NCI-H2107 (cell line): ENCODE measurements at places on chromosomes 3 and 15.

GRCh38 chr3:143311096-143311495 lies 191.5 kb downstream of the CHST2 start:
- DNase-seq, result no peak

DNA sequence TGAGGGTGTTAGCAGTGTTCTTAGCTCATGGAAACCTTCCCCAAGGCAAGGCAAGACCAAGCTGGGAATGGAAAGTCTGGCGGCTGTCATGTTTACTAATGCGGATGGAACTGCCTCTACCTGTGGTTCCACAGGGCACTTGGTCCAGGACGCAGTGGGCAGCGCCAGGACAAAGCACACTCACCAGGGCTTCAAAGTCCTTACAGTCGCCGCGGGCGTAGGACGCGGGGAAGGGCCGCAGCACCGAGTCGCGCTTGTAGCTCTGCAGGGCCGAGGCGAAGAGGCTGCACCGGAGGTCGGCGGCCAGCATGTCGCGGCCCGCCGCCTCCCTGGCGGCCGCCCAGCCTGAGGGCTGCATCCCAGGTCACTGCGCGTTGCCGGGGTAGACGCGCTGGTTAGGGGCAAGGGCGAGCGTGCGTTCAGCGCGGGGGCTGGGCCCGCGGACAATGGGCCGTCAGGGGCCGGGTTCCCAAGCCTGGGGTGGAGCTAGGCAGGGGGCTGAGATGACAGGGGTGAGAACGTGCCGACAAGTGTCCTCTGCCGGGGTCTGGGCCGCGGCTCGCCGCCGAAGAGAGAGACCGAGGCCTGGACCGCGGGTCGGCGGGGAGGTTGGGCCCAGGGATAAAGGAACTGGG lies 497 bp downstream of the PARP16 start:
- DNase-seq, result no peak

DNA sequence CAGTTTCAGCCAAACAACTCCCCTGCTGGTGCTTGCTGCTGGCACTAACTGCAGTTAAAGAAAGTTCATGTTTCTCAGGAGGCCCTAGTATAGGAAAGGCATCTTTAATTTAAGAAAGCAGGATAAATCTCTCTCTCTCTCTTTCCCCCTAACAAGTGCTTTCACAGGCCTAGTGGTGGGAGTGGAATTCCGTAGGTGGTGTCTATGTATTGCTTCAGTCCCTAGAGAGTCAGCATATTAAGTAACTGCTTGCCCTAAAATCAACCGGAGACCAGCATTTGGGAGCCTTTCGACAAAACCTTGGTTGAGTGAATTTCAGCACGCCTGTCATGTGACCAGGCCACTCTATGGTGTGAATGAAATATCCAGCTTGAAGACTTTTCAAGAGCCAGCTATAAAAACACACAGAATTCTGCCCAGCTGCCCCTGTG lies 169.2 kb upstream of the TGFBR2 start:
- no peak for DNase-seq

DNA sequence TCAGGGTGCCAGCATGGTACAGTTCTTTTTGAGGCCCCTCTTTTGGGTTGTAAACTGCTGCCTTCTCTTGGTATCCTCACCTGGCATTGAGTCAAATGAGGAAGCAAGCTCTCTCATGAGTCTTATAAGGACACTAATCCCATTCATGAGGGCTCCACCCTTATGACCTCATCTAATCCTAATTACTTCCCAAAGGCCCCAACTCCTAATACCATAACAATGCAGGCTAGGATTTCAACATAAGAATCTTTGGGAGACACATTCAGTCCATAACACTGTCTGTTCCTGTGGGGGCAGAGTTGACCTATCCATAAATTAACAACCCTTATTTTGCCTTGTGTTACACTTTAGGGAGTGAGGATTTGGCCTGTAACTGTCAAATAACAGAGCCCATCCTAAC lies 278.3 kb downstream of the LRTM1 start:
- DNase-seq, result no peak

GRCh38 chr3:78978037-78978436 lies 789.8 kb downstream of the ROBO1 start:
- DNase-seq, result no peak

- DNase-seq, result no peak
Measured at GRCh38 chr3:32354362-32354778, 37.3 kb upstream of the CMTM7 start.

- DNase-seq, result no peak
Measured at GRCh38 chr3:178244733-178245709, 291.2 kb upstream of the KCNMB2 start.

GRCh38 chr3:135218782-135219181 lies 423.7 kb downstream of the EPHB1 start:
- no peak for DNase-seq

GRCh38 chr3:5058471-5058951 lies 63.6 kb upstream of the ARL8B start:
- DNase-seq, result no peak

DNA sequence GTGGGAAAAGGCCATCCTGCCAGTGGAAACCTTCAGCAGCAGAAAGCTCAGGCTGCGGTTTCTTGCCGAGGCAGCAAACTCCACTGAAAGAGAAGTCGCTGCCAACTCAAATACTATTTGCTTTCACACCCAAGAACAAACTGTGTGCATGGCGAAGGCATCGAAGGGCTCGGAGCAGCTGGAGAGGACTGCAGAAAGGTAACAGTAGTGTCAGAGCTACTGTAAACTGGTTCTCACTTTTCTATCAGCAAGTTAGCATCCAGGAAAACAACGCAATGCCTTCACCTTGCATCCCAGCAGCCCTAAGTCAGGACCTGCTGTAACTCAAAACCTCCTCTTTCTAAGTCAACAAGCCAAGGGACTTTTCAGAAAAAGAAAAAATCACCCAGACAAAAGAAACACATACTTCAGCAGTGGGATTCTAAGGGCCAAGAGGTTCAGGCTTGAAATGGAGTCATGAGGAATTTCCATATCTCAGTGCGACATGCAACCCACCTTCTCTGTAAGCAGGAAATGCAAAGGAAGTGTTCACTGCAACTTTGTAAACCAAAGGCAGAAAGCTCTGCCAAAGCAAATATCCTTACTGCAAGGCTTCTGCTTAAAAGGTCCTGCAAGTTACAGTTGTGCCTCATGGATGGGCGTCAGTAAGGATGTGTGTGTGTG lies 193.5 kb downstream of the FOXP1 start:
- DNase-seq, result no peak

DNA sequence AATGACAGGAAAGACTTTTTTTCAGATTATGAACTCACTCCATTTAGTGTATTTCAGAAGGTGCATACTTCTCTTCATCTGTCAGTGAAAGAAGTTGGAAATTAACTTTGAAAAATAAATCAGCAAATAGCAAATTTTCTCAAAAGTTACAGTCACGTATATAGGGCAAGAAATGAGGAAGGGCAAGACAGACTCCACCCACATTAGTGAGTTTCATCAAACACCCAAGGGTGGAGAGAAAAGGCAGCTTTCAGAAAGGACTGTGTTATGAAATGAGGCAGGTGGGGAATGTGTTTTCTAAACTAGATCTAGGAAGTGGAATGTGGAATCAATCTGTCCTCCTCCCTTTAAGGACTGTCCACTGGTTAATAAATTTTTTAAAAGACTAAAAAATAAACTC lies 2.9 kb downstream of the SLC22A13 start:
- DNase-seq, result no peak

GRCh38 chr3:53257465-53257864 lies 1.6 kb upstream of the TKT start:
- DNase-seq, result no peak

- DNase-seq, result no peak
Measured at GRCh38 chr3:141302364-141303141, 65.8 kb upstream of the ZBTB38 start.

DNA sequence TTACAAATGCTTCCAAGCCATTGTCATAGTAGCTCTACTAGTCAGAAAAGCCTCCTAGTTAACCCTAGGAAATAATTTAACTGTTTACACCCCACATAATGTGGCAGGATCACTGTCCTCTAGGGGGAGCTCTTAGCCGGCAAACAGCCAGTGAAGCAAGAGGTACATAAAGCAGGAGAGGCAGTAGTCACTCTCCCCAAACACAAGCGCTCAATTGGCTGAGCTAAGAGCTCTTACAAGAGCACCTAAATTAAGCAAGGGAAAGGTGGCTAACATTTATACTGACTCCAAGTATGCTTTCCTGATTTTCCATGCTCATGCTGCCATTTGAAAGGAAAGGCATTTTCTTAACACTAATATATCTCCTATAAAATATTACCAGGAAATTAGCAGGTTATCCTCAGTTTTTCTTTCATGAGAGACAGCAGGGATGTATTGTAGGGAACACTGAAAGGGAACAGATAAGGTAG lies 37.6 kb downstream of the NCEH1 start:
- DNase-seq, result peak; percentile 79

- no peak for DNase-seq
Measured at GRCh38 chr3:104990758-104991157, 376.0 kb upstream of the ALCAM start.

GRCh38 chr15:75178171-75178937 lies 23.3 kb upstream of the C15orf39 start:
- DNase-seq, result no peak

DNA sequence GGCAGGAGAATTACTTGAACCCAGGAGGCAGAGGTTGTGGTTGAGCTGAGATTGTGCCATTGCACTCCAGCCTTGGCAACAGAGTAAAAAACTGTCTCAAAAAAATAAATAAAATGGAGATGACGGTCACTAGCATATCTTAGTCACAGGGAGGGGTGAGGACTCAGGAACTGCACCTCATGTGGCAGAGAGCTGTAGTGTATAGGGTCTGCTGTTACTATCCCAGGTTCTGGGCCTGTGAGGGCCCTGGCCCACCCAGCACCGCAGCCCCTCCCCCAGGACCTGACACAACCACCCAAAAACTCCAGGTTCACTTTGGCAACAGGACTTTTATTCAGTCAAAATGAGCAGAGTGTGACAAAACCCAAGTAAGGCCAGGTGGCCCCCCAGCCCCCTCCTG lies 22.3 kb downstream of the RNU5B-1 start:
- no peak for DNase-seq

GRCh38 chr3:69294014-69294766 lies 91.7 kb downstream of the FRMD4B start:
- no peak for DNase-seq

- no peak for DNase-seq
Measured at GRCh38 chr3:186220365-186220764, 111.5 kb upstream of the ETV5 start.

DNA sequence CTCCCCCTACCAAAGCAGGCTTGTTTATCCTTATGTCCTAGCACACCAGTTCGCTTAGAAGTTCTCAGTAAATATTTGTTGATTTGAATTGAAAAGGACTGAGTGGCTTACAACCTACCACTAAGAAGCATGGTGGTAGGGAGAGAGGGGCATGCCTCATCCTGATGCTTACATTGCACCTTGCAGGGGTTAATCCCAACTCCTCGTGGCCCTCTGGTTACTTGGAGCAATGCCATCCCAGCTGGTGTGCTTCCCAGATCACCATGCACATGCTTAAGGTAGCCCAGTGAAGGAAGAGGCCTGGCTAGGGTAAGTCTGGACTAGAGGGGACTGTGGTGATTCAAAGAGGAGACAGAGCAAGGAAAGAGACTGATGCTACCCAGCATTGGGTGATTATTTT lies 253.3 kb downstream of the CLSTN2 start:
- DNase-seq, result no peak

- no peak for DNase-seq
Measured at GRCh38 chr3:88092270-88092669, 33.2 kb downstream of the ZNF654 start.

DNA sequence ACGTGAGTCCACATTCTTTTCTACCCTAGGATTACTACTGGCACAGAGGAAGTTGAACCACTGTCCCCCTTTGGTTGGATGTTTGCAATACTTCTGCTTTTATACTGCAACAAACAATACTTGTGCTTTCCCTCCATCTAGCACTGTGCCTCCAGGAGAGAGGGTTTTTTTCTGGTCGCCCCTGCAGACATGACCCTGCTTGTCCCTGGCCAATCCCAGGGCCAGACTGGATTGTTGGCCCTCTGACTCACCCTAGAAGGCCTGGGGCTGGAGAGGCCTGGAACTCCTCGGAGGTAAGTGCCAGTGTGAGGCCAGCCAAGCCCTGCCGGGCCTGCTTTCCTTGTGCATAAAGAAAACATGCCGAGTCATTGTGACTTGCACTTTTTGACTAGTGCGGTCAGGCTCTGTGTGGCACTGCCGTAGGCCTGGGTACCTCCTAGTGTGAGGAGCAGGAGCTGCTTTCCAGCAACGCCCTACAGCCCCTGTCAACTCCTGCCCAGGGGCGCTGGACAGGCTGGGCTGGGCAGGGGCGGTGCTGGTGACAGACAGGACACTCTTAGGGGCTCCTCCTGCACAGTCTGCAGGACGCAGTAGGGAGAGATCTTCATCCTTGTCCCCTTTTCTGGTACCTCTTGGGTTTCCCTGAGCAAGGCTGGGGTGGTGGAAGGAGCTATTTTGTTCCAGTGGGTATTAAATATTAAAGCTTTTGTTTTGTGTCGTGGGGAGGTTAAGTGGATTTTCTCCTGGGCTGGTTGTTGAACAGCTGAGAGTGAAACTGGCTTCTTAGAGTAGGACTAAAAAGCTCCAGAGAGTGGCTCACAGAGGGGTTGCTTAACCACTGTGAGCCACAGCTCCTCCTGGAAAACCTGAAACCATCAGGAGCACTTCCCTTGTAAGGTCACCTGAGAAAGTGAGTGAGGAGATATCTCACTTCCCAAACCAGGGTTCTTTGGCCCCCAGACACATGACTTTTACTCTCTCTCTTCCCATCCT lies 14.4 kb upstream of the TKT start:
- DNase-seq, result peak; percentile 69

GRCh38 chr3:183156266-183156665 lies 6.3 kb downstream of the LAMP3 start:
- DNase-seq, result no peak

DNA sequence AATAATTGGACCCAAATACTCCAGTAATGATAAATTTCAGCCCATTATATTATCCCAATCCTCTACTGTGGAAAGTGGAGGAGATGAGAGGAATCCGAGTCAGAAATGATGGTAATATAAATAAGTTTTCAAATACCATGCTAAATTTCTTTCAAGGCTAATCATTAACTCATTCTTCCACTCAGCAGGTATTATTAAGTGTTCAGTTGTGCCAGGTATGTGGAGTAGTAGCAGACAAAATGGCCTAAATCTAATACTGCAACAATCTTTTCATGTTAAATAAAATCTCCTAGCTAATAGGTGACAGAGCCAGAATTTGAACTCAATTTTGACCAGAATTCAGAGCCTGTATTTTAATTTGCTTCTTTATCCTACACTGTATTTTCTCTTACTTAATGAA lies 538.6 kb upstream of the ROBO2 start:
- DNase-seq, result no peak

DNA sequence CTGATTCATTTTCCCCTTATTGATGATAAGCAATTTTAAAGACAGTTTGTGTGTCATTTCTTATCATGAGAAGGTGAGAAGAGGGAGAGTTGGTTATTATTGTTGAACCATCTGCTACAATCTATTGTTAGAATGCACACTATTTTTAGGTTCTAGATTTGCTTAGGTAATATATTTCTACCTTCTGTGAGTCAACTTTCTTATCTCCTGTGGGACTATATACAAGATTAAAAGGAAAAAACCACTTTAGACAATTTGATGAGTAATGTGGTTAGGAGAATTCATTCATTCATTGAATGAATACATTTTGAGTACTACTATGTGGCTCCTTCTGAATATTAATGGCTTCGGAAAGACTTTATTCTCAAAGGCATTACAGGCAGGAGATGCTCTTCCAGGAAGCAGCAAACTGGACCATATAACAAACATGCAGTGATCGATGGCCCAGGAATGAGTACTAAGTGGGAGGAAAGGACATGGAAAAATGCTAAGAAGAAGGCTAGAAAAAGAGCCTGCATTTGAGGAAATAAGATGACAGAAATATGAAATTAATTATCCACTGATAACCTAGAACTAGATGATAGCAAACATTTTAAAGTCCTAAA lies 22.4 kb downstream of the SPTSSB start:
- no peak for DNase-seq
